ENCODE measurements at places on chromosomes 2 and 18. TPM values are rescaled to one million over a fixed set of nuclear protein-coding genes. Genes with fewer than 3 reads are reported as not detected.

DNA sequence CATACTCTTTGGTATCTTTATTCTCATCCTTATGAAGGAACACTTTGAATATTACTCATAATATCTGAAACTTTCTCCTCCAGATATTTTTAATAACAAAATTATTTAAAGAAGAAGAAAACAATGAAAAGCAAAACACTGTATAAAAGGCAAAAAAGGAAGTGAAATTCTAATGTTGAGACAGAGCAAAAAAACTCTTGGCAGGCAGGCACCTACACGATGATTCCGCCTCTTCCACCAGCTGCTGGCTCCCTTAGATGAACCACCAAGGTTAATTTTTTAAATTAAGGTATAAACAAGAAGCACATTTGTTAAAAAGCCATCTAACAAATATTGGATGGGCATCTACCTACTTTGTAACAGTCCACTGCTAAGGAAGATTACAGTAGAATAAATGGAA, 434.7 kb downstream of the EPHA4 start:
- no peak for DNase-seq

- no peak for DNase-seq
Observed at GRCh38 chr2:128498589-128498988, 179.9 kb upstream of the HS6ST1 start.

DNA sequence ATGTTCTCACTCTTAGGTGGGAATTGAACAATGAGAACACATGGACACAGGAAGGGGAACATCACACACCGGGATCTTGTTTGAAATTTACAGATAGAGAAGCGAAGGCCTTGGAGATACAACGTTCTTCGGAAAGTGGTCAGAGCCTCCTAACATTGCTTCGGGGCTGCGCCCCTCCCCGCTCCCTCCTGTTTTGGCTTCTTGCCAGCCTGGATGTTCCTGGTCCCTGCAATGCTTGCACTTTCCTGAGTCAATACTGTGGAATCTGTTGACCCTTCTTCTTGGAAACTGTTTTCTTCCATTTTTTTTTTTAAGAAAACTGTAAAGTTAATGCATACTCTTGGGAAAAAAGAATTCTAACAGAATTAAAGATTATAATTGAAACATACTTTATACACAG, 360.8 kb downstream of the SOCS6 start:
- no peak for DNase-seq

SLC9A4 gene
- total RNA-seq: 0.36 TPM

All from suprapubic skin (tissue), 4 donors.